ENCODE measurements at places on chromosomes 4 and X.
A peak's percentile ranks its signal among the peaks of the same experiment; 100 is the strongest.

- DNase-seq, result no peak
Observed at GRCh38 chr4:147480891-147481576, at the start of gene EDNRA. TSS of gene EDNRA (plus strand) at chr4:147481097. CDS start at chr4:147485682, 4,585 bp downstream.

- DNase-seq, result no peak
Observed at GRCh38 chr4:98574816-98575215, 83.6 kb downstream of the TSPAN5 start.

DNA sequence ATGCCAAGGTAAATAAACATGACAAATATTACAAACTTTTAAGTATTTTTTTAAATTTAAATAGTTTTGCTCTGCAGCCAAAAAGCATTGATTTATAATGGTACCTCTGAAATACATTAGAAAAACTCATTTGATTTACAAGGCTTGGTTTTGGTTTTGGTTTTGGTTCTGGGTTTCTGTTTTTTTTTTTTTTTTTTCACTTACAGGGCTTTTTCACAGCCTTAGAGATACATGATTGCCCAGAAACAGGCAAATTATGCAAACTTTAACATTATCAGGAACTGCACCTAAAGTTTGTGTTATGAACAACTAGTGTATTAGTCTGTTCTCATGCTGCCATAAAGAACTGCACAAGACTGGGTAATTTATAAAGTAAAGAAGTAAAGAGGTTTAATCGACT, 196.4 kb upstream of the DDX53 start:
- no peak for DNase-seq

DNA sequence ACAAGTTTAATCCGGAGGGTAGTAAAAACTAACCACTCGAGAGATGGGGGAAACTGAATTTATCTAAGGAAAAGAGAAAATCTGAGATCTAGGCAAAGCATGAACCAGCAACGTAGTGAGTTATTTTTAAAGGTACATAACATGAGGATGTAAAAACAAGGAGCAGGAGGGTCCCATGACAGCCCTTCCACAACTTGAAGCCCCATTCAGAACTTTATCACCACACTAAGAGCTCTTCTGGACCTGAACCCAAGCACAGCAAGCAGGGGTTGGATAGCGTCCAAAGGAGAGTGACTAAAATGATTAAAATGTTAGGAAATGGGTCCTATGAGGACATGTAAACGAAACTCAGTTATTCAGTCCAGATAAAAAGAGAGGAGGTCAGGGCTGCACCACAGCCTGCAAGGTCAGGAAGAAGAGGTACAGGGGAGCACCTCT, 16.2 kb downstream of the SH3RF1 start:
- DNase-seq, result no peak

GRCh38 chrX:153924149-153924861, 1.8 kb downstream of the ARHGAP4 start:
- DNase-seq, result peak; percentile 86

GRCh38 chr4:99540277-99540939, 23.4 kb downstream of the TRMT10A start:
- DNase-seq, result no peak

DNA sequence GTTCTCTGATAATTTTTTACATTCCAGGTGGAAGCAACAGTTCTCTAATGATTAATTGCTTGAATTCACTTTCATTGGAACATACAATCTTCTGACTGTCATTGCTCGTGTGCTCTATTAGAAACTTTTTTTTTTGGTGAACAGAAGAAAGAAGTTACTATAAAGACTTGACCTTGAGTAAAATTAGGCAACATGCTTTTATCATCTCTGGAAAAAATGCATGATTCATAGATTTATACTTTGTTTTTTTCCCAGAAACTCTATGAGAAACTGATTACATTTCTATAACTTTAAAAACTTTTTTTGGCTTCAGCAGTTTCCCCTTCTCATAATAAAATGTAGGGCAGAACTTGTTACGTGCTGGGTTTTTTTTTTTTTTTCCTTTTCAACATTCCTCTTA, 167.6 kb downstream of the ARHGAP10 start:
- no peak for DNase-seq

DNA sequence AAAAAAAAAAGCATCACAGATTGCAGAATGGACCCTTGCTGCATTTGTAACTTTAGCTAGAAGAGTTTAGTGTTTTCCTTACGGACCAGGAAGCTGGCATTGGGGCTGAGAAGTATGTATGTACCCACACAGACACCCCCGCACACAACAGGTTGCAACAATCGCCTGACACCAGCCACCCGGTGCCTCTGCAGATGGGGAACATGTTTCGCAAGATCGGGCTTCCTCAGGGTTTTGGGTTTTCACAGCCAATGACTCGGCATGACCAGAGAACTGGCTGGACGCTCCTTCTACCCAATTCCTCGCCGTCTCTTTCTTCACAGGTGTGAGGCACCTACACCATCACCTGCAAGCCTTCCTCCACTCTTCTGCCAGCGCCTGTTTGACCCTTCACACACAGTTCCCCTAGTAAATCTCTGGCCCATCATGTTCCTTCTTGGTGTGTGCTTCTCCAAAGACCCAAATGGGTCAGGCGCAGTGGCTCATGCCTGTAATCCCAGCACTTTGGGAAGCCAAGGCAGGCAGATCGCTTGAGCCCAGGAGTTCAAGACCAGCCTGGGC, 70.4 kb downstream of the DHRSX start:
- no peak for DNase-seq

DNA sequence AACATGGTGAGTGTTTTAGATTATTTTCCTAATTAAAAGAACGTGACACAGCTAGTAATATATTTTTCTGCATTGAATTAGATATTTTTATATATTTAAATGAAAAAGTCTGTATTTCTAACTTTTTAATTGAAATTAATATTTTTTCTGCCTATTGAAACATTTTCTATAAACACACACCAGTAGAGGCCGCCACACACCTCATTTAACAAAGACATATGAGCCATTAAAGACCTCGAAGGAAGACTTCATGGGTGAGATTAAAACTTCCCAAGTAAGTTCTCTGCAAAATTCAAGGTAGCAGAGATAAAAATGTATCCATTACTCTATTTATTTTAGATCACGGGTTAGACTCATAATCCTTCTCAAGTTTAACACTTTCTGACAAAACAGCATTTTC, 8.3 kb downstream of the SLITRK2 start:
- DNase-seq, result peak; percentile 15

GRCh38 chrX:356385-357034, 30.2 kb downstream of the PPP2R3B start:
- DNase-seq, result no peak

GRCh38 chr4:186204686-186205085, 13.3 kb downstream of the CYP4V2 start:
- peak; percentile 39 for DNase-seq

DNA sequence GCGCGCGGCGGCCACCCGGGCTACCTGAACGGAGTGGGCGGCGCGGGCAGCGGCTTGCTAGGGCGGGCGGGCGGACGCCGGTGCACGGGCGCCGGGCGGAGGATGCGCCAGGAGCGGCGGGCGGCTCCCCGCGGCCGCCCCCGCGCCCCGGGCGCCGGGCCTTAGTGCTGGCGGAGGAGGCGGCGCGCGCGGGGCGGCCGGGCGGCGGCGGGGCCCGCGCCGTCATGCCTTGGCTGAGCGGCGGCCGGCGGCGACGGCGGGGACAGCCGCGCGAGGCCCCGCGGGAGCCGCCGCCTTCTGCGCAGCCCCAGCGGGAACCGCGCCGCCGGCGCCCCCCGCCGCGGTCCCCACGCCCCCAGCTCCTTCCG, 48.2 kb downstream of the CLDN34 start:
- no peak for DNase-seq

- peak; percentile 8 for DNase-seq
Observed at GRCh38 chrX:7318661-7319060, 170.7 kb upstream of the PUDP start.

DNA sequence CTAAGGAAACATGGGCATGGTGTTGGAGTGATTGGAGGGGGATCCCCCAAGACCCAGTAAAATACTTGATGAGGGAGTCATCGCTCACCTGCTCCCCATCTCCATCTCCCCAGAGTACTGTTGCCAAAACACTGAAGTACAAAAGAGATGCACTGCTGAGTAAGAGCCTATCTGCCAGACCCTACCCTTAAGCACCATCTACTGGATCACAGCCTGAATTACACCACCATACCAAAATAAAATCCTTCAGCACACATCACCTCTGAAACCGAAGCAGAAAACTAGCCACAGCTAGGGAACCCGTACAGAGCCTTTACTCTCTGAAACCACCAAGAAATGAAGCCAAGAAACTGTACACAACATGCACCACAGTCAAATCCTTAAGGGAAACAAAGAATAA, 466.3 kb upstream of the ACTRT1 start:
- peak; percentile 4 for DNase-seq

DNA sequence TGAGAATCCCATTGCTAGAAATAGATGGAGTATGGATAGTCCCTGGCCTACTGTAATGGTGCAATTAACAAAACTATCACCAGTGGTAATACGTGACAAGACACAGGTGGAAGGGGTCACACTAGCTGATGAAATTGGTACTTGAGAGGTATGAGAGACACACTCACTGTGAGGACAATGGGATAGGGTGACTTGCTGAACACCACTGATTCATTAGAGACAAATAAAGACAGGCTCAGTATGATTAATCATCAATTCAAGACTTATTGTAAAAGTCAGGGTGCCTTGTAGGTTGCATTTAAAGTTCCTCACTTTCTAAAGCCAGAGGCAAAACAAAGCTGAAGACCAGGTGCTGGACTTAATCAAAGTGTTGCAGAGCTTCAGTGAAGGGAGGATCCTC, 361.6 kb upstream of the EMCN start:
- no peak for DNase-seq

DNA sequence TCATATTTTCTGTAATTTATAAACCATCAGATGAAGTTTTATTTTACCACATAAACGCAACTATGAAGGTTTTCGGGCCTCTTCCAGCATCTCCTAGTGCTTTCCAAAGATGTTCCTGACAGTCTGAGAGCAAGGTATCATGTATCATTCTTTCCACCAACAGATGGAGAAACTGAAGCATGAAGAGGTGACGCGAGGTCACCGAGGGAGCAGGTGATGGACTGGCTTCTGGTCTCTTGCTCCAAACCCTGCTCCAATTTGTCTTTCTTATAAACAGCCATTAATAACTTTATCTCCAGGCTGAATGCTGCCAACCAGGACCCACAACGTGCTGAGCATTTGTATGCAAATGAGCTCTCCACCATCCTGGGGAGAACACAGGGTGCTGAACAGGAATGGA, 86.3 kb upstream of the MAML3 start:
- DNase-seq, result peak; percentile 85

DNA sequence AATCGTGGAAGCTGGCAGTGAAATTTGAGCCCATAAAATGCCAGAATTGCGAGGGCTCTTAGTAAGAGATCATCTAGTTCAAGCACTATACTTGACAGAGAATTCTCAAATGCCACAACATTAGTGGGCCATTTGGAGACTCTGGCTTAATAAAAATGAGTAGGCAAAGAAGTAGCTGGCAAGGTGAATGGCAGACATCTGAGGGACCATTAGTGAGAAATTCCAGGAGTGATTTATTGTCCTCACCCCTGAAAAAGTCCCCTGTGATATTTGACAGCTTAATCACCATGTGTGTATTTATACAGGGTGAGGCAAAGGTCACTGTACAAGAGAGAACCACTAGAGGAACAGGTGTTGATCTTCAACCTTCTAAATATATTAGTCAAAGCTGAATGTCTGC, 207.5 kb downstream of the CHRDL1 start:
- DNase-seq, result peak; percentile 59

DNA sequence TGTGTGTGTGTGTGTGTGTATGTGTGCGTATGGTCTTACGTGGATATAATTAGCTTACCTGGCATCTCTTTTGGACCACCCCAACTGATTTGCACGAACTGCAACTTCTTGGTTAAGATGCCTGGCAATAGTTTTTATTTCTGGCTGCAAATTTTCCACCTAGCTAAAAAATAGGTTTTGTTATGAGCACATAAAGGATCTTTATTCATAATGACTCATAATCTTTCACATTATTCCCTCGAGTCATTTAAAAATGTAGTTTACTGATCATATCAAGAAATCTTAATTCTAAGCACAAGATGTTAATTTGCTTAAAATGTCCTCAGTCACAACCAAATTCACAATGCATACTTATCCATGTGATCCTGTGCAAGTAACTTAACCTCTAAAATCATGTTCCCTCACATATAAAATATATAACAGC, 1.5 kb downstream of the COX18 start:
- DNase-seq, result peak; percentile 14

DNA sequence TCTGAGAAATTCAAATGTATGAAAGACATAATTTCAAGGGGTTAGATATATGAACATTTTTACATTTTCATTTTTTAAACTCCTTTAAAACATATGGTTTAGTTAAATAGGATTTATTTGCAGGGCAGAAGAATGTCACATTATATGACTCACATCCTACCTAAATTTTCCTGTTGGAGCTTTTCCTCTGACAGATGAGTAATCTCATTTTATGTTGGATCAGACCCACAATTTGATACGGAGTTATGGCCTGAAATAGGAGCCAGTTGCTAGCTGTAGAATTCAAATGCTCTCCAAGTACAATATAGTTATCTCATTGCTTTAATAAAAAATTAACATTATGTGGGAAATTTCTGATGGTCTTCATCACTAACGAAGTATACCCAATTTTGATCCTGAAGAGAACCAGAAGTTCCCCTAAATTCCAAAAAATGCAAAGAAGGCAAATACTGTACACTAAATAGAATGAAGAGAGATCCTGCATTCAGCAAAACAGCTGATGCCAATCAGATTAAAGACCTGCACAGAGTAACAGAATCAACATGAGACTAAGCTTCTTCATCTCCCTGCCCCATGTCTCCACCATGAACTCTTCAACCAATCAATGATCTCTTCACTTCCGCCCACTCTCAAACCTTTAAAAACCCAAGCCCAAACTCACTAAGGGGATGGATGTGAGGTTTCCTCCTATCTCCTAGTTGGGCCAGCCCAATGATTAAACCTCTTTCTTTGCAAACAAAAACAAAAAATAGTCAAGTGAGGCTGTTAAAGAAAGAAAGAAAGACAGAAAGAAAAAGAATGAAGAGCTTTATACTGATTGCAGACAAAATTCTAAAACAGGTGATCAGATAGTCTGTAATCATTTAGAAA, 10.9 kb upstream of the EXOSC9 start:
- no peak for DNase-seq

DNA sequence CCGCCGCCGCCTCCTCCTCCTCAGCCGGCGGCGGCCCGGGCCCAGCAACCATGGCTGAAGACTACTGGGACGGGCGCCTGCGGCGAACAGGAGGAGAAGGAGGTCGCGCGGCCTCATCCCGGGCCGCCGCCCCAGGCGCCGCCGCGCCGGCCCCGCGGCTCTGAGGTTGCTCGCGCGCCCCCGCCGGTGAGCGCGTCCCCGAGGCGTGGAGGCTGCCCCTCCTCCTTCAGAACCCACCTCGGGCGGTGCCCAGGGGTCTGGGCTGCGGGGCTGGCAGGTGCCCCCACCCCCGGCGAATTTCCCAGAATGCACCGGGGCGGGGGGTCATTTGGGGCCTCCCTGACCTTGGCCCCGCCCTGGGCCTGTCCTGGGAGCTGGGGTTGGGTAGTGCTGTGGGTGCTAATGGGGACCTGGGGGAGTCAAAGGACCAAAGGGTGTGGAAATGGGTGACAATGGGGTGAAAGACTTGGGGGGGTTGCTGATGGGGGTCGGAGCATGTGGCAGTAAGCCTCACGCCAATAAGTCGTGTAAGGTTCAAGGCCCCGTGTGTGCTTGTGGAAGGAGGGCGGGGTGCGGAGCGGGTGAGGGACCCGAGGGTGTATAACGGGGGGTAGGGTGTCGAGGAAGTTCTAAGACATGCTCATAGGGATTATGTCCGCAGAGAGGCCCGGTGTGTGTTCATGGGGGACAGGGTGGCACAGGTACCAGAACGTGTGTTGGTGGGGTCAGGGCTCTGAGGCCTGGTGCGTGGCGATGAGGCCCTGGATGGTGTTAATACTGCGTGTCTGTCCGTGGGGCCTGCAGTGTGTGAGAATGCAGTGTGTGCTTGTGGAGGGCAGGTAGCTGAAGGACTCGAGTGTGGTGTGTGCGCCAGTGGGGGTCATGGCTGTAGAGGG, 687 bp downstream of the CDK16 start:
- DNase-seq, result peak; percentile 47
